ENCODE measurements at places on chromosomes 3 and 15.
A peak's percentile ranks its signal among the peaks of the same experiment; 100 is the strongest.

GRCh38 chr3:124275412-124275811 is 283.5 kb upstream of the ROPN1 start:
- DNase-seq = no peak

DNA sequence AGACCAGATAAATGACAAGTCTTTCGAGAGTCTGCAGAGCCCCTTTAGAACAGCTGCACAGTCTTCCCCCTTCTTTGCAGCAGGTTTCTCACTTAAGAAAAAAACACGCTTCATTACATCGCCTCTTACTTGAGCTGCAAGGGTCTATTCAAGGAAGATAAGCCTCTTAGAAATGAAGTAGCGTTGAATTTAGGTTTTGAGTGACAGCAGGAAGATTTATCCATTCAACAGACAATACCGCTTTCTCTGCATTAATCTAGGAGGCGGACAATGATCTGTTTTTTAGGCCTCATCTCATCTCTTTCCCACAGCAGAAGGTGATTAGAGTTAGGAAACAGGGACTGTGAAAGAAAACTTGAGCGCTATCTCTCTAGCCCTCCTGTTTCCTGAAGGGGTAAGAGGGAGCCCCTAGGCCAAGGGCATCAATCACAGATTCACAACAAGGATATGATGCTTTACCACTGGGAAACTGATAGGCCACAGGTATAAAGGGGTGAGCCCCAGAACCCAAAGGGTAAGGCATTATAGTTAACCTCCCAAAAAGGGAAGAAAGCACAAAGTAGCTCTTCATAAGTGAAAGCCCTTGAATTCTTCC is 84.3 kb downstream of the MECOM start:
- DNase-seq = no peak

GRCh38 chr15:90337256-90337655 is 14.8 kb upstream of the ZNF774 start:
- no peak for DNase-seq

DNA sequence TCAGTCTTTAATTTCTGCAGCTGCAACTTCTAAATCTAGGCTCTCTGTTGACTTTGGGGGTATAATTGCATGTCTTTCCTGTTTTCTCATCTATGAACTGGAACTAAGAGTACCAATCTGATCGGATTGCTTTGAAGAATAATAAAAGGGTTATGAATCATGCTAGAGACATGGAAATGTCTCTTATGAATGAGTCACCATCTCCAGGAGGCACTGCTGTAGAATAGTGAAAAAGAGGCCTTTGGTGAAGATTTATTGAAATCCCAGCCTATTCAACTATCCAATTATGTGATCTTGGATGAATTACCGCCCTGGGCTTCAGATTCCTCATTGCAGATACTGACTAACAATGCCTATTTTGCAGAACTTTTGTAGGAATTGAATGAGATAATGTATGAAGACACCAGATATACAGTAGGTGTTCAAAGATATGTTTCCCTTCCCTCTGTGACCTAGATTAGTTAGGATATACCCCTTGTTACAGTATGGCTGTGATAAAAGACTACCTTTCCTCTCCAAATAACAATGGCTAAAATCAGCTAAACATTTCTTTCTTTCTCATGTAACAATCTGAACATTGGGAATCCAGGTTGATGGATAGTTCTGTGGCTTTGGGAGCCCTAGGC is 11.5 kb upstream of the CMTM8 start:
- peak; percentile 9 for DNase-seq
